Subcutaneous adipose tissue (tissue), 4 donors: ENCODE measurements at places on chromosomes 13 and 19. TPM values are rescaled to one million over a fixed set of nuclear protein-coding genes. Genes with fewer than 3 reads are reported as not detected.

The DLL3 gene
- total RNA-seq: not detected

The NKPD1 gene
- not detected for total RNA-seq

The KLK1 gene
- not detected for total RNA-seq

The TIMM44 gene
- 39.4 TPM for total RNA-seq

The TINCR gene
- 0.51 TPM for total RNA-seq

The KCNC3 gene
- total RNA-seq: 0.34 TPM

The WDR88 gene
- not detected for total RNA-seq

The ZNF841 gene
- total RNA-seq: 20.7 TPM

The IGFL1 gene
- not detected for total RNA-seq

The SPTBN4 gene
- total RNA-seq: 2.2 TPM

The RGL3 gene
- total RNA-seq: 4.7 TPM

The SYT5 gene
- total RNA-seq: not detected

The STAP2 gene
- 2.9 TPM for total RNA-seq

The OR7C1 gene
- total RNA-seq: not detected

The ZNF493 gene
- 38.6 TPM for total RNA-seq

The N4BP2L1 gene
- 25.9 TPM for total RNA-seq

The ZNF772 gene
- 11.0 TPM for total RNA-seq

The KLK15 gene
- total RNA-seq: not detected

The METTL21C gene
- total RNA-seq: not detected

The ZMYM5 gene
- 19.4 TPM for total RNA-seq

The NMRK2 gene
- total RNA-seq: not detected
